ENCODE measurements at places on chromosomes 3 and 15.
A peak's percentile ranks its signal among the peaks of the same experiment; 100 is the strongest.

DNA sequence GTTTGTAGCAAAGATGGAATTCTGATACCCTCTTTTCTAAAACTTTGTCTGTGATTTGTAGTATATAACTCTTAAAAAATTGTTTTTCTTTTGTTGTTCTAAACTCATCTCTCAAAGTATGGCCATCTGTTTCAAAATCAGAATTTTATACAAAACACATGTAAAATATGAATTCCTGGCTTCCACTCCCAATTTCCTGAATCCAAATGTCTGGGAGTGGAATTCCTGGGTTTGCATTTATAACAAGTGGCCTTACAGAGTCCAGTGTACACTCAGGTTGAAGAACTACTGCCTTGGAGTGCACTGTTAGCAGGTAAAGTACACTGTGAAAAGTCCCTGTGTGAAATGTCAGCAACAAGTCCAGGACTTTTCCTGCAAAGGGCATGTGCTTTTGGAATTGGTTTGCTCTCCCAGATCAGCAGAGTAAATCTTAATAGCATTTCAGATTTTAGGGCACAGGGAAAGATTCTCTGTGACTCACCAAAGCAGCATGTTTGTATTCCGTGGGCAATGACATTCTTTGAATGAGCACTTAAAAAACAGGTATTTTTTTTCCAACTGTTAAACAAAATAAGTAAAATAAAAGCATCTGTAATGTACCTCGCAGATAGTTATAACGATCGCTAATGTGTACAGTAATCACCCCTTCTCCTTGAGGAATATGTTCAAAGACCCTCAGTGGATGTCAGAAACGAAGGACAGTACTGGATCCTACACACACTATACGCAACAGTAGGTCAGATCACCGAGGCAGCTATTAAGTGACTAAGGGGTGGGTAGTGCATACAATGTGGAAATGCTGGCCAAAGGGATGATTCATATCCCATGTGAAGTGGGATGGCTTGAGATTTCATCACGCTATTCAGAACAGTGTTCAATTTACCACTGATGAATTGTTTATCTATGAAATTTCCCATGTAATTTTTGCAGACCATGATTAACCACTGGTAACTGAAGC, 2.0 kb upstream of the CLDN16 start:
- peak; percentile 92 for DNase-seq

DNA sequence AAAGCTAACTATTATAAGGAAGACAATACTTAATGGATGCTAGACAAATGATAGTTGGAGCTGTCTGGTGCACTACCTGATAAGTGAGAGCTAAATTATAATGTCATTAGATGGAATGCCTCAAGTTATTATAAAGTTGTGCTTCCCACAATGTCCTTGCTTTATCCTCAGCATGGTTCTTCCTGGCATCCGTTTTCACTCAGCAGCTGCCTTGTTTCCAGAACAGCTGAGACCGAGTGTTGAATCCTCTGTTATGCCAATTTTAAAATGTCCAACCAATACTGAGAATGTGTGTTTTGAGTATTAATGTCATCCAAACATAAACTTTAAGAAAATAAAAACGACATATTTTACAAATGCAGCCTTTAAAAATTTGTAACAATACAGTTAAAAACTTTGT, 286.7 kb upstream of the SOX2 start:
- no peak for DNase-seq

DNA sequence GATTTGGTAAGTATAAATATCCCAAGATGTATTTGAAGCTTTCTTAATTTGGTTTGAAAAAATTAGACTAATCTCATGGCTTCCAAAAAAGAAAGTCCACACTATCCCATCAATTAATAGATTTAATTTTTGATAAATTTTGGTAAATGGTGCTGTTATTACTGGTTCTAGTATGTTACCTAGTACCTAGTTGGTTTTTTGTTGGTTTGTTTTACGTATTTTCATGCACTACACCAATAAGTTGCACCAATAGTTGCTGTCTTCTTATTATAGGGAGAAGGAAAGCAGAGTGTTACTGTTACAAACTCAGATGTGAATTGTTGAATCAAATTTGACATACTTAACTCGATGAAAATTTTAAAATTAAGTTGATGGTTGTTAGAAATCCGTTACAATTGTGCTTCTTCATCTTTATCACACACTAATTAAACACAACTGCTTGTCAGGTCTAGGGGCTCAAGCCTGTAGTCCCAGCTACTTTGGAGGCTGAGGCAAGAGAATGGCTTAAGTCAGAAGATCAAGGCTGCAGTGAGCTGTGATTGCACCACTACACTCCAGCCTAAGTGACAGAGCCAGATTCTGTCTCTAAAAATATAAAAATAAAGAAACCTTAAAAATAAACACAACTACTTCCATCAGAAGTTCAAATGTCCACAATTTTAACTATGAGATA, 23.1 kb upstream of the MBNL1 start:
- DNase-seq, result no peak

DNA sequence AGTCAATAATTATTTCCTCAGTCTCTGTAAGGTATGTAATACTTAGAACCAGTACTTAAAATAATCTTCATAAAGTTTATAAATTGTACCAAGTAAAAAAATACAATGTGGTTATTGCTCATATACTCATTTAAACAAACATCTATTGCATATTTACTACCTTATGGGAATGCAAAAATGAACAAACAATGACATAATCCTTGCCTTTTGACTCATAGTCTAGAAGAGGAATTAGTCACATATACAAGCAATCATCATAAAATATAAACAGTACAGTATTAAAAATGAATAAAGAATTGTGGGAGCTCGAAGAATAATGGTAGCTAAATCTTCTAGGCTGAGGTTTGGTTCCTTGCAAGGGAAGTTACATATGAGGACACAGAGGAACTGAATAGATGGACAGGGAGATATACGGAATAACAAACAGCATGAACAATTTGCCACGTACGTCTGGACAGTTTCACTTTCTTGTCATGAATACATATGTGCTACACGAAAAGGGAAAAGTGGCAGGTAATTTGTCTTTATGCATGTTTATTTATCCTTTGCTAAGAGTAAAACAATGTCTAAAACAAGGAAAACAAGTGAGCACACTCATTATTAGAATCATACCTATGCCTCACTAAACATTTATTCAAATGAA, 17.2 kb downstream of the IMPG2 start:
- DNase-seq, result no peak

- DNase-seq, result no peak
Observed at GRCh38 chr15:88995449-88995848, 82.3 kb upstream of the MFGE8 start.

DNA sequence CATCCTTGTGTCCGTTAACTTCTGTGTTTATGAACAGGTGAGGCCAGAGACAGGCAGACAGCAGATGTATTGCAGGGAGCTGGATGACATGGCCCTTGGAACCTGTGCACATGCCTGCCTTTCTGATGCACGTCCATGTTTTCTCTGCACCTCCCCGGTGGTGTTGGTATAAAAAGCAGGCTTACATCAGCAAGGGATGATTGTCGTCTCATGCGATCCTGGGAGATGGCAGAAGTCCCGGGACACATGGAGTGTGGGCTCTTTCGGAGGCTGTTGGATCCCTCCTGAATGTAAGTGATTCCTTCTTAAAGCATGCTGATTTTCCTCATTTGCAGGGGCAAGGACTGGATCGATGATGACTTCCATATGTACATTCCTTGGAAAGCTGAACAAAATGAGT, 134.8 kb downstream of the SNRPN start:
- no peak for DNase-seq

- peak; percentile 49 for DNase-seq
Observed at GRCh38 chr3:162525066-162525742, 1028.6 kb downstream of the OTOL1 start.

DNA sequence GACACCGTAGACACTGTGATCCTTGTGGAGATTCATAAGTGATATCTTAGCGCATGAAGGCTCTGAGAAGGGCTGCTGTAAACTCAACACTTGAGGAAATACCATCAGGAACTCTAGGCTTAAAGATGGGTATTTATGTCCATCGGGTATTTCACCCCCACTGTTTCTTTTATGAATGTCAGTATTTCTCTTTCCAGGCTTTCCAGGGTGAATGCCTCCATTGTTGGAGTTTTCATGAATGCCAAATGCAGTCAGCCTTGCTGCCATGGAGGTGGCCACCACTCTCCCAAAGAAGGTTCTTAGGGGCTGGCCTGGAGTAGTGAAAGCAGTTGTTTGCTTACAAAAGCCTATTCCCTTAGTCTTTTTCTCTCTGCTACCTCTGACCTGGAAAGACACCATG, 259.2 kb downstream of the SLCO3A1 start:
- DNase-seq, result no peak

GRCh38 chr3:190173426-190173825, 52.7 kb upstream of the P3H2 start:
- no peak for DNase-seq

DNA sequence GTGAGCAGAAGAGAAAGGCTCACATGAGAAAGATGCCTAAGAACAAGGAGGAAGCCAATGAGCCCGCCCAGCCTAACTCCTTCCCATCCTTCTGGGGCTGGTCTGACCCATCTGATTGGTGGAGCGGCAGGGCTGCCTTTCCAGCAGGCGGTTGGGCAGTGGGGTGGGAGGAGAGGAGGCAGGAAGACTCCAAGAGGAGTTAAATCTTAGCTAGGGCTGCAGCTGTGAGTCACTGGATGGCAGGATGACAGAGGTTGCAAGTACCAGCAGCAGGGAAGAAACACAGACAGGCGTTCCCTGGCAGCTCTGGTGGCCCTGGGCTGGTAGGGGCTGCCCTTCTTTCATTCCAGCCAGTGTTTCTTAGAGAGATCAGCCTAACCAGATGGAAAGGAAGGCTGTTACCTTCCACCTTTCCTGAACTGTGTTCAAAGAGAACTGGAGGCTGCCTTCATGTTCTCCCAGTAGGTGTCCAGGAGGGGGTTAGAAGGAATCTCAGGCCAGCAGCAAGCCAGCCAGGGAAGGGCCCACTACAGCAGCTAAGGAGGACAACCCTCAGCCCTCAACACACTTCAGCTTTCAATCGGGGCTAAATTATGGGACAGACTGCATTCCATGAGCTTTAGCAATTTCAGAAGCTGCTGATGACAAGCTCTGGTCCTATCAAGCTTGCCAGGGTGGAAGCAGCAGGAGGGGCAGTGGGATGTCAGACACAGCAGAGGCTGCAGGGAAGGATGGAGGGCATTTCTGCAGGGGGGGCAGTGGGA, 50.3 kb downstream of the CHSY1 start:
- DNase-seq, result peak; percentile 97

GRCh38 chr15:78979456-78980320, 34.8 kb upstream of the CTSH start:
- peak; percentile 60 for DNase-seq

DNA sequence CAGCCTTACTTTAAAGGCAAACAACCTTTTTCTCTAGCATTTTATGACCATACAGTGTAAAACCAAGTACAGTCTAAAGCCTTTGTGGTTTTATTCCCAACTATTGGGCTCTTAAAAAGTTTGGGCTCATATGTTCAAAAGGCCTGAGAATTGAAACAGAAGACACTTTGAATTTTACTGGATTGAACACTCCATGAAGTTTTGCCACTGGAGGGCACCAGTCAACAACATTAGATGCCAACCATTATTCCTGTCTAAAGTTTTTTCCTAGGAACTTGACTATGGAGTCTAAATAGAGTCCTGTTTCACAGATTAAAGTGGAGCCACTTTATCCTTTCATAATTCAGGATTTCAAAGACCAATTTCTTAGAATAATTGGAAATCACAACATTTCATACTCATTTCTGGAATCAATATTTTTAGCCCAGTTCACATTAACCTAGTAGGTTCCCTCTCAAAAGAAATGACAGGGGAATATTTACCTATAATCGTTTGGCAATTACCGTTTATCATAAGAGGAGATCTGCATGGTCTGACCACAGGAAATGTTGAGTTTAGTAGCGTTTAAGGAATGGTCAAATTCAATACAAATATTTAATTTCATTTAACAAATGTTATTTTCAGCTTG, 244.1 kb upstream of the PDZRN3 start:
- DNase-seq, result no peak

GRCh38 chr15:94924971-94925598, 693.7 kb downstream of the MCTP2 start:
- peak; percentile 76 for DNase-seq

GRCh38 chr3:181723625-181724191, 12.0 kb downstream of the SOX2 start:
- no peak for DNase-seq

- DNase-seq, result no peak
Observed at GRCh38 chr3:33823821-33824220, 25.4 kb downstream of the PDCD6IP start.

- DNase-seq, result no peak
Observed at GRCh38 chr15:66570842-66571478, 5.2 kb upstream of the LCTL start.

- DNase-seq, result no peak
Observed at GRCh38 chr3:109234300-109234699, 82.0 kb downstream of the DPPA2 start.

DNA sequence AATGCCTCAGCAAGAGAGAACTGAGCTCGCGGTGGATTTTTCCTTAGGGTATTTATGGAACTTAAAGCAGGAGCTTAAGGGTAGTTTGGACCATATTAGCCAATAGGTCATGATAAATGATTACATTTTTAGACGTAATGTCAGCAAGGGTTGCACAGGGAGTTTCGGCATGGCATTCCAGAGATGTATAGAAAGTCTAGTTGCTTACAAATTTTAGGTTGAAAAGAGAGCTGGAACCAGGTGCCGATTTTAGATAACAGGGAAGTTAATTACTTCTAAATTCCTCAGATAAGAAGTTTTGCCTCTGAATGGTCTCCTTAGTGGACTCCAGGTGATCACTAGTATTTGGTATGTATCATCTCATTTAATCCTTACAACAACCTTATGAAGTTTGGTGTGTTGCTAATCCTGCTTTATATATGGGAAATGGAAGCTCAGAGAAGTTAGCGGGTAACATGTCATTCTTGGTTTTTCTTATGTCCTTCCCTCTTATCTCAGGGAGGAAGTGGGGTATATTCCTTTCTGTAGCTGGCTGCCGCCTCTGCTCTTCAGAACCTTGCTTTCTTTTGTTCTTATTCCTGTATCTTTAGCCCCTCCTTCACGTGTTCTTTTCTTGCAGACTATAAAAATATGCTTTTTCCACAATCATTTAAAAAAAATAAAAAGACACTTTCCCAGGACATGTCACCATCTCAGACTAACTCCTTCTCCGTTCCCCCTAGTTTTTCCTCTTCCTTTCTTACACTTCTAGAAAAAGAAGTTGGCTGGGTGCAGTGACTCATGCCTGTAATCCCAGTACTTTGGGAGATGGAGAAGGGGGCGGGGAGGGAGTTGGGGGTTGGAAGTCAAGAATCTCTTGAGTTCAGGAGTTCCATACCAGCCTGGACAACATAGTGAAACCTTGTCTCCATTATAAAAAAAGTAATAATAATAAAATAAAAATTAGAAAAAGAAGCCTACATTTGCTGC, 25.7 kb downstream of the IQGAP1 start:
- no peak for DNase-seq

- no peak for DNase-seq
Observed at GRCh38 chr15:41233367-41233771, 2.3 kb downstream of the CHP1 start.

GRCh38 chr3:123371426-123371825, 77.5 kb downstream of the ADCY5 start:
- DNase-seq, result no peak

GRCh38 chr15:82871832-82872484, 62.5 kb downstream of the WHAMM start:
- no peak for DNase-seq

GRCh38 chr15:70154718-70155347, 57.1 kb upstream of the TLE3 start:
- DNase-seq, result no peak

GRCh38 chr3:30333903-30334302, 272.5 kb upstream of the TGFBR2 start:
- no peak for DNase-seq

GRCh38 chr15:38088971-38089370, 154.5 kb downstream of the TMCO5A start:
- no peak for DNase-seq

Data from HS-27A (cell line).